ENCODE measurements at places on chromosomes 4 and X.

GRCh38 chr4:102546635-102547034, 45.5 kb downstream of the NFKB1 start:
- no peak for DNase-seq

DNA sequence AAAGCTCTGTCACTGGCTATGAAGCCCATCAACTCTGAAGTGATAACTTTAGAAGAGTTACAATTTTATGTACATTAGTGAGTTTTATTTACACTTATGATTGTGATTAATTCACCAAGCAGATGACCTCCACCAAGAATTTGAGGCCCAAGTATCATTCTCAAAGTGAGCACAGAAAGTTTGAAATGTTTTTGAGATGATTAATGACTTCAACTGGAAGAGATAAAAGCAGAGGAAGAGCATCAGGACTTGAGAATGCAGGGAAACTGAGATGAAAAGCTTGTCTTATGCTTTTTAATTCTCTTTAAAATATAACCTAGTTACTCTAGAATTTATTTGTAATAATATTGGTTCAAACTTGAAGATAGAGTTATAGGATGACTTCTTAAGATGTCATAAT, 112.8 kb upstream of the H2AZ1 start:
- no peak for DNase-seq

GRCh38 chrX:139563251-139563650, 32.7 kb downstream of the F9 start:
- DNase-seq: no peak

DNA sequence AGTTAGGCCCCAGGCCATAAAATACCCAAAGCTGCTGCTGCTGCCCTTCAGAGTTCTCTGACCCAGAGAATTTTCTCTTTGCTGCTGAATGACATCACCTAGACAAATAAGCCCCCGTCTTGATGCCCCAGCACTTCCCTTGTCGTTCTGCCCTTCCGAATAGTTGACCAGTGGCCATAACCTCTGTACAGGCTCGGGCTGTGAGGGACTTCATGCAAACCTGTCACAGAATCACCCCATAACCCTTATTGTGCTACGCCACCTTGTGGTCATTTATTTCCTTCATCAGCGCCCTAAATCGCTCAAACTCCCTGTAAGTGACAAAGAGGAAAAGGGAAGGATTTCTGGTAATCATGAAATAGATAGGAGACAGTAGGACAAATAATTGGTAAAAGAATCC, 18.8 kb downstream of the SPACA5 start:
- DNase-seq: no peak

DNA sequence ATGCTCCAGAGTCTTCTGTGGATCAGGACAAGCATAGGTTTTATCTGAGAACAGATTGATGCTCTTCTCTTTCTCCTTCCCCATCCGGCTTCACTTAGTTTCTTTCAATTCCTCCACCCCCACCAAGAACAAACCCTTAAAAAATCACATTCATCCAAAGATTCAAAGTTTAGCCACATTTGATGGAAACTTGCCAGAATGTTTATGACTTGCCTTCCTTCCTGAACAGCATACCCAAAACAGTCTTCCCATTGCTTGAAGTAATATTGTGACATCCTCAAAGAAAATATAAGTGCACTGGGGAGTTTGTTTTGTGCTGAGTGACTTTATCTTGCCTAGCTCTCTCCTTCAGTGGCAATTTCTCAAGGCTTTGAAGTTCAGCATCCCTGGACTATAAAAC, 83.0 kb downstream of the MAGEB17 start:
- no peak for DNase-seq

- no peak for DNase-seq
Observed at GRCh38 chr4:34220601-34221000, 2023.7 kb downstream of the ARAP2 start.

DNA sequence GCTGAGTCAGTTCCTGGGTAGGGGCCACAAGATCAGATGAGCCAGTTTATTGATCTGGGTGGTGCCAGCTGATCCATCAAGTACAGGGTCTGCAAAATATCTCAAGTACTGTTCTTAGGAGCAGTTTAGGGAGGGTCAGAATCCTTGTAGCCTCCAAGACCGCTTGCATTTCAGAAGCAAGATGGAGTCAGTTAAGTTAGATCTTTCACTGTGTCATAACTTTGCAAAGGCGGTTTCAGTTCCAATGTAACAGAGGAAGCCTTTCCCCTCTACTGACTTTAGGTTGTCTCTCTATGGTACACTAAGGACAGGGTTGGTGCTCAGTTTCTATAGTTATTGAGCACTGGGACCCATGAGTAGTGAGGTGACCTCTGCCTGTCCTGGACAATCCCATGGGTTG, 127.3 kb upstream of the WDR1 start:
- DNase-seq: no peak

GRCh38 chr4:126757219-126757618, 875.5 kb upstream of the INTU start:
- no peak for DNase-seq

- DNase-seq: no peak
Observed at GRCh38 chr4:129823105-129823504, 727.2 kb downstream of the C4orf33 start.

- DNase-seq: no peak
Observed at GRCh38 chrX:149021159-149021558, 483.9 kb downstream of the IDS start.

GRCh38 chr4:3491681-3492405, 28.7 kb downstream of the DOK7 start:
- no peak for DNase-seq

- DNase-seq: no peak
Observed at GRCh38 chr4:168884251-168885124, 125.6 kb downstream of the CBR4 start.

- DNase-seq: no peak
Observed at GRCh38 chrX:13620207-13620606, 32.7 kb upstream of the TCEANC start.

- peak; percentile 17 for DNase-seq
Observed at GRCh38 chrX:79259073-79259689, 108.0 kb downstream of the ITM2A start.

- DNase-seq: no peak
Observed at GRCh38 chr4:139843641-139844040, 178.0 kb downstream of the MGST2 start.

DNA sequence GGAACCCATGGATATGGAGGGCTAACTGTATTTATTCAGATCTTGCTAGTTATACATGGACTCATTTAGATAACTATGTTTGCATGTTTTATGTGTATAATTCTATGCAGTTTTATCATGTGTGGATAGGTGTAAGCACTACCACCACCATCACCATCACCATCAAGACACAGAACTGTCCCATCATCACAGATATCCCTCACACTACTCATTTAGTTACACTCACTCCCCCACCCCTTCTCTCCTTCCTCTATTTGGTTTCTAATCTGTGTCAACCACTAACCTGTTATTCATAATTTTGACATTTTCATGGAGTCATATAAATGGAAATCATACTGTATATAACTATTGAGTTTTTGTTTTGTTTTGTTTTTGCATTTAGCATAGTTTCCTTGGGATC, 43.7 kb downstream of the STAG2 start:
- no peak for DNase-seq

- no peak for DNase-seq
Observed at GRCh38 chrX:149962859-149963757, 24.8 kb upstream of the EOLA2 start.

DNA sequence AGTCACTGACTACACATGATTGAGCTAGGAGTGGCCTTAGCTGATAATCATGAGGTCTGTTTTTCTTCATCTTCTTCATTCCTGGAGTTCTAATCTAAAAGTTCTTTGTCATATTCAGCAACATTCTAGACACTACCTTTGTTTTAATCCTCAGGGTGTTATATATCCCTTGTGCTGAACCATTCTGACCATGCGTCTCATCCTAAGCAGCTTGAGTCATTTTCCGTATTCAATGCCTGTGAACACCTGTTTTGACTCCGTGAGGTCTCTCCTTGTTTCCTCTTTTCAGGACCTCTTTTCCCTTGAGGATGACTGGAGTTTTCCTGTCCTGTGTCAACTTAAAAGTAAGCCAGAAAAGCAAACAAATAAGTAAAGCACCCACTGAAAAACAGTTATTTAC, 597.9 kb downstream of the GBA3 start:
- DNase-seq: no peak

DNA sequence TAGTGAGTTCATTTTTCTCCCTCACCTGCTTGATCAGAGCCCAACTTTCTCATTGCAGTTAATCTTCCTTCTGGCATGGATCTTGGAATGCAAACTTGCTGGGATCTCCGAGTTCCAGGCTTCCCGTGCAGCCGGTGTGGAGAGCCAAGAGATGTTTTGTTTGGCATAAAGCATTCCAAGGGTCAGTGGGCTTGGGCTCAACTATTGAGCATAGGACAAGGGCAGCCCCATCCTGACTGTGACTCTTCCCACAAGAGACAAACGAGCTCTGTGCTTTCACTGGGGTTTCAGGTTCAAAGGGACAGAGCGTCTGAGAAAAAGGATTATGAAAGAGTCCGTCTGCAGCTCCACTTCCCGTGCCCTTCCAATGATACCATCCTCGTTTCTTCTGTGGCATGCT, 10.5 kb downstream of the TLR7 start:
- no peak for DNase-seq

DNA sequence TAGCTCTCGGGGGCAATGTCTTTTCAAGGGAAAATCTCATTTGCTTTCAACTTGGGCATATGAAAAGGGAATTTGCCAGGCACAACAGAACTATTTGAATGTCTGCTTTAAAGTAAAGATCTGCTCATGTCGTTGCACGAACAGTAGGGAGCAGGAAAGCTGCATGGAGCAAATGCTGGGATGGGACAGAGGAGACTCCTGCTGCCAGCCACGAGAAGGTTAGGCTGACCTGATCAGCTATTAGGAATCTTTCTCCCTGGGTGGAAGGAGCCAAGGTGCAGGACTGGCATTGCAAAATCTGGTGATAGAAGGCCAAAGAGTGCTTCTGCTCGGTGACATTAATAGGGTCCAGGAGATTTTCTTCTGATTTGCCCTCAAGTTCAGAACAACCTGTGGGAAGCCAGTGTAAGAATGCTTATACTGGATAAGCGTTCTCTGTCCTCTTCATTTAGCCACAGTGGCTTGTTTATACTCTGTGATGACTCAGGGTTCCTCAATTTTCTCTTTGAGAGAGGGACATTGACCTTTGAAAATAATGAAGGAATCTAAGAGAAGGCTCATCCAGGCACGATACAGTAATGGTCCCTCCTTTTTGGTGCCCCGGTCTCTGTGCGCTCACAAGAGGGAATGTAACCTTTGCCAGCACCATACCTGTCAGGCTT, 22.9 kb downstream of the FHL1 start:
- no peak for DNase-seq

- DNase-seq: no peak
Observed at GRCh38 chr4:184288451-184289178, 70.9 kb upstream of the ENPP6 start.

DNA sequence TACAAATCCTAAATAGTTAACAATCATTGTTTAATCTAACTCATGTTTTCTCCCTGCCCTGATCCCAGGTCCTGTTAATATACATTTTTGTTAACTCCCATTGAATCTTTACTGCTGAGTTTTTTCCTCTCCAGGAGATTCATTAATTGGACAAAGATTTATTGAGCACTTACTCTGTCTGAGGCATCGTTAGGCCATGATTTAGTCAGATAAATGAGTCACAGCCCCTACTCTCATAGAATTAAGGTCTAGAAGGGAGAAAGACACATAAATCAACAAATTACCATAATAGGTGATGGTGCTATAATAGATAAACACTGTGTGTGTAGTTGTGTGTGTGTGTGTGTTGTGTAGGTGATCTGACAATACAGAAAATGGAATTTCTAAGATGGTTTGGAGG, 112.5 kb downstream of the MAPK10 start:
- DNase-seq: no peak

DNA sequence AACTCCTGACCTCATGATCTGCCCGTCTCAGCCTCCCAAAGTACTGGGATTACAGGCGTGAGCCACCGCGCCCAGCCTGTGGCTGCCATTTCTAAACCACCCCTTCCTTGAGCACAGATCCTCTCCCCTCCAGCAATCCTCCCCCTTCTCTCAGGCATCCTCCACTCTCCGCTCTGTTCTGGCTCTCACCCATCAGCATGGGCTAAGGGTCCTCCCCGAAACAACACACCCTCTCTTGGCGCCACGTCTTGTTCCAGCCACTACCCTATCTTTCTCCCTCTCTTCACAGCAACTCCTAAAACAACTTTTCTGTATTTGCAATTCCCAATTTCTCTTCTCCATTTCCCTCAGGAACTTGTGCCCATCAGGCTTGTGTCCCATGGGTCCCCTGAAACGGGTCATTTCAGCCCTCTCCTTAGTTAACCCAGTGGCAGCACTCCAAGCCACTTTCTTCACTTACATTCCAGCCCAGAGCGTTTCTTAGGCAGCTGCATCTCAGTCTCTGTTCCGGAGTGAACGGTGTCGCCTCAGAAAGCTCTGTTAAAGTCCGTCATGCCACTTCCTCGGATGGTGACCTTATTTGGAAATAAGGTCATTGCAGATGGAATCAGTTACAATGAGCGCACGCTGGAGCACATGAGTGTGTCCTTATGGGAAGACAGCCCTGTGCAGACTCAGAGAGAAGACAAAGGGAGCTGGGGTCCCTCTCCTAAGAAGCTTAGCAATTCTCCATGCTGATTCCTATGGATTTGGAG, 28.3 kb upstream of the CLDN24 start:
- no peak for DNase-seq

DNA sequence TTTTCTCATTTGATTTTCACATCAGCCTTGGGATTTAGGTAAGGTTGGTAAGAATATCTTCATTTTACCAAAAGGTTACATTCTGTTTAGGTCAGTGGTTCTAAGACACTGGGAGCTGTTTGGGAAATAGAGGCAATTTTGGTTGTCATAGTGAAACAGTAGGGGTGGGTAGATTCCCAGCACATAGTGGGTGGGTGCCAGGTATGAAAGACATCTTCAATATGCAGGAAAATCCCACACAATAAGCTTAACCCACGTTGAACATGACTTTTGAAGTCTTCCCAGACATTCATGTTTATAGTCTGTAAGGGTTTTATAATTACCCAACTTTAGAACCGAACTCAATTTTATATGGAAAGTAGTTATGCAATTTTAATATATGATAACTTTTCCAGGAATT, 249.6 kb downstream of the SNCA start:
- DNase-seq: no peak

DNA sequence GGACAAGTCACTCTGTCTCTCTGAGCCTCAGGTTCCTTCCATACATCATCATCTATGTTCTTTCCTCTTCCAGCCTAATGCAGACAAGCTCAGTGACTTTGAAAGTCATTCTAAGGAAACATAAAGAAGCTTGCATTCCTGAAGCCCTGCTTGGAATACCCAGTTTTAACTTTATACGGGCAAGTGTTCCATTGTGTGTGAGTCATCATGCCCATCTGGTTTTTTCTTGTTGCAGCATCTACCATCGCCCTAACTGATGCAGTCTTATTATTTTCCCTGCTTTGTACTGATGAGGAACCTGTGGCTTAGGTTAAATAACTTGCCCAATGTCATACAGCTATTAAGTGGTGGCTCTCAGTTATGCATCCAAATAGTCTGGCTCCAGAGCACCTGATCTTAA, 177.9 kb upstream of the RAI2 start:
- DNase-seq: no peak

- DNase-seq: peak; percentile 17
Observed at GRCh38 chr4:22500831-22501714, 14.8 kb downstream of the ADGRA3 start.
